NCI-H2081 treated with DMSO at 0.1 percent for 48 hours (cell line): ENCODE measurements at places on chromosomes 3 and 15.

DNA sequence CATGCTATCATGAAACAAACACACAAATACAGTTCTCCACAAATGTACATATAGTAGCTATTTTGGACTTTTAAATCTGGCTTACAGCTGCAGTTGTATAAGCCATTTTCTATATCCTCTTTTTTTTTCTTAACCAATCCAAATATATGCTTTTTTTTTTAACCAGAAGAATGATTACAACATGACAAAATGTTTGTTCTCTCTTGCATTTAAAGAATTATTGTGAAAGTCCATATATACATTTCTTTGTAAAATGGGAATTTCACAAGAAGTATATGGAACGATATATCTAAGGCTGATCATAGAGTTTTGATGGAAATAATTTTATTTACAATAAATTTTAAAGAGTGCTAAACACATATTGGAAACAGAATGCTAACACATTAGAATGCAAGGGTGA lies 95.6 kb downstream of the CD200R1L start:
- DNase-seq: no peak

DNA sequence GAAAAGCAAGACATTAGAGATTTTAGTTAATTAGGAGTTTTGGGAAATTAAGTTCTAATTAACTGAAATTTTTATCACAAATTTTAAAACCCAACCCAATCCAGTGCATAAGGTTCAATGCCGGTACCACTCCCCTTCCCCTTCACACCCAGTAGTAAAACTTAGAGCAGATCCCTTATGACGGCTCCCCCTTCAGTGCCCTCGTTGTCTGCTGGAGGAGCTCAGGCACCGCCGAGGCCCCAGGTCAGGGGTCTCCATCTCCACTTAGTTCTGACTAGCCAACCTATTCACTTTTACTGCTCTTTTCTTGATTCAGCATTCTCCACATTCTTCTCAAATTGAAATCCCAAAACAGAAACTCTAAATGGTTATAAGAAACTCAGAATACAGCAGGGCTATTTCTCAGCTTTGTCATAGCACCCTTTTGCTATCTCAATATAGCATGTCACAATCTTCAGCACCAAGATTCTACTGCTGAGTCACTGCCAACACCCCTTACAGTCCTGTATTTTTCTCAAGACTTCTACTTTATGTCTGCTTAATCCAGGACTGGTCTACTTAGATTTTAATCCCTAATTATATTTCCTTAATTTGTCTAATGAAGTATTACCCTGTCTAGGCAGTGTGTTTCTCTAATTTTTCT lies 39.8 kb downstream of the TUBGCP4 start:
- no peak for DNase-seq

- no peak for DNase-seq
Observed at GRCh38 chr3:196558476-196558875, 9.9 kb downstream of the WDR53 start.

DNA sequence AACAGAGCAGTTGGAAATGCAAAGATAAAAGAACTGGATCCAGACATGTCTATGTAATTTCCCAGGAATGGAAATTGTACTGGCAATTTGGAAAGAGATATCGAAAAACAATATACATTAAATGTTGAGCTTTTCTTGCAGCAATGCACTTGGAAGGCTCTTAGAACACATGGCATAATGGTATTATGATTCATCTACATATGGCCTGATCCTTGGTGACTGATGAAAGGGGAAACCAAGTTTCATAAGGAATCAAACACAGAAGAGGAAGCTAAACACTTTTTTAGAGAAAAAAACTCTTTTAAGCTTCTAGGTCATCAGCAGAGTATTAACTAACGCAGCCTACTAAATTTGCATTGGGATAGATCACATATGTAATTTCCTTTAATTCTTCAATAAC lies 12.4 kb upstream of the GREM1 start:
- no peak for DNase-seq

GRCh38 chr15:61225614-61226013 lies 3.5 kb downstream of the RORA start:
- DNase-seq: no peak

DNA sequence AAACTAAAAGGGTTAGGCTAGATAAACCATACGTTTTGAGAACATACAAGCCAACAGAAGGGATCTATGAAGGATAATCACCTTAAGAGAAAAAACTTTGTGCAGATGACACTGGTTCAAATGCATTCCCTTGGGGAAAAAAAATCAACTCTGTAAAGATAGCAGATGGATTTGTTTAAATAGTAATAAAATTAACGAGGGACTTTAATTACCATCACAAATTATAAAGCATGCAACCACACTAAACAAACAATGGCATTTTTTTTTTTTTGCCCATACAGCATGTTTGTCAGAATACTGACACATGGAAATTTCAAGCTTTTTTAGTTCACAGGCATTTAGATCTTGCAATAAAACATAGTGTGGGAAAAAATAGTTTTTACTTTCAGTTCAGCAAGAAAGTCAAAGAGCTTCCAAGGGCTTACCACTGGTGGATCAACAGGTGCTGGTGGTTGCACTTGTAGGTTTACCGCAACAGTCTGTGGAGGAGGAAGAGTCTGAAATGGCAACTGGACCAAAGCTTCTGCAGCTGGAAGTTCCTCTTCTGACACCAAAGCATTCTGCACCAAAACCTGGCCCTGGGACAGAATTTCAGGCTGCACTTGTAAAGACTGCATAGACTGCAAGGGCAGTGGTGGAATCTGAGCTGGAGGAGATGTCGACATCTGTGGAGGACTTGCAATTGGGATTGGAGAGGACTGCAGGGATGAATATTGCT lies 53.1 kb downstream of the PHC3 start:
- DNase-seq: no peak

DNA sequence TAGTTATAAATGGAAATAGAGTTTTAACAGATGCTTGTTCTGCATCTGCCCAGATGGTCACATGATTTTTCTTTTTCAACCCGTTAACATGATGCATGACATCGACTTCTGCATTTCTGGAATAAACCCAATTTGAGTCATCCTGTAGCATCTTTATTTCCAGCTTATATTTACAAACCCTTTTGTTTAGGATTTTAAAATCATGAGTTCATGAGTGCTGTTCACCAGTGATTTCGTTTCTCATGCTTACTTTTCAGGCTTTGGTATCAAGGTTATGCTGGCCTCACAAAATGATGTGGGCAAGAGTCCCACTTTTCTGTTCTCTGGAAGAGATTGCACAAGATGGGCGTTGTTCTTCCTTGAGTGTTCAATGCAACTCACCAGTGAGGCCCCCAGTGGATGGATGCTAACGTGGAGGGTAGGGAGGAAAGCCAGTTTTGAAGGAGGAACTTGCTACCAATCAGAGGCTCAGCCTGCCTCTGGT lies 5.2 kb downstream of the HRH1 start:
- no peak for DNase-seq

DNA sequence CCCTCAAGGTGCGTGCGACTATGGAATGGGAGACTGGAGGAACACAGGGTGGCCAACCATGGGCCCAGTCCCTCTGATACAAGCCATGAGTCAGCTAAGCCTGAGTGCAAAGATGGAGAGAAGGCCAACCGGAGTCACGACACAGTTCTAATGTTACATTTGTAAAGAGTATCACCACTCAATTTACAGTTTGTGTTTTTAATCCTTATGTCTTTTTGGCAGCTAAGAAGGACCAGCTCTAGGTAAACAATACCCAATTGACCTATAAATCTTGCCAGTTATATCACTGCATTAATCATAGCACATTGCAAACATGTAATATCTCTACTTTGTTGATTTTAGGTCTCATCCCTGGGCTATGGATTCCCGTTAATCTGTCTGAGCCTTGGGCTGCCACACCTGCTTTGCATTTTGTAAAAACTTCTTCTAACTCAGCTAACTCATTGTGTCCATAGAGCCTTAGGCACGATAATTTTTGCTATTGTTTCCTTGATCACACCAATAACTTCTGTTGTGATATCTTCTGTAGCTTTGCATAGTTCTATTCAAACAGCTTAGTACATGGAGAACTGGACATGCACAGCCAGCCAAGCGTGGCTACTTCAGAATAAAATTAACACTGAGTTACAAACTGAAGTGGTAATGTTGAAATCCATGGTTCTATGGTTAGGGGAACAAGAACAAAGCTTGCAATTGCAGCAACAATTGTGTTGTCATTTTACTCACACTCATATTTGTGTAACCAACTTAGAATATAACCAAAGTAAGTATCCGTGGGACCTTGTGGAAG lies 50.3 kb downstream of the LSM3 start:
- no peak for DNase-seq

- no peak for DNase-seq
Observed at GRCh38 chr3:99999536-99999935, 114.8 kb downstream of the FILIP1L start.

GRCh38 chr3:60933824-60934223 lies 317.4 kb downstream of the FHIT start:
- DNase-seq: no peak

DNA sequence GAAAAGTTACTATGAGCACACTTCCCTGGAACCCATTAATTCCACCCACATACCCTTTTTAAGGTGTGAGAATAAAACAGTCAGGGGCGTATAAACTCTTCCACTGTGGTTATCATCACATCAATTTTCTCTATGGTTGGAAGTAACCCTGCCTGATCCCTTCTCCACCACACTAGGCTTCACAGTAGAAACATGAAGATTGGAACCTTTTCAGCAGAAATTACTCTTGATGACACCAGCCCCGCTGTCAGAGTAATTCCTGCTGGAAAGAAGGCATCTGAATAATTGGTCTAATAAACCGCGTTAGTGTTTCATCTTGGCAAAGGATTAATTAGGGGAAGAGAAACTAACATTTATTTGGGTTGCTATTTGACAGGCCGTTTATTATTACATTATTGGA lies 278.4 kb downstream of the MFSD1 start:
- no peak for DNase-seq

- DNase-seq: no peak
Observed at GRCh38 chr3:71392251-71392650, 191.3 kb downstream of the FOXP1 start.

DNA sequence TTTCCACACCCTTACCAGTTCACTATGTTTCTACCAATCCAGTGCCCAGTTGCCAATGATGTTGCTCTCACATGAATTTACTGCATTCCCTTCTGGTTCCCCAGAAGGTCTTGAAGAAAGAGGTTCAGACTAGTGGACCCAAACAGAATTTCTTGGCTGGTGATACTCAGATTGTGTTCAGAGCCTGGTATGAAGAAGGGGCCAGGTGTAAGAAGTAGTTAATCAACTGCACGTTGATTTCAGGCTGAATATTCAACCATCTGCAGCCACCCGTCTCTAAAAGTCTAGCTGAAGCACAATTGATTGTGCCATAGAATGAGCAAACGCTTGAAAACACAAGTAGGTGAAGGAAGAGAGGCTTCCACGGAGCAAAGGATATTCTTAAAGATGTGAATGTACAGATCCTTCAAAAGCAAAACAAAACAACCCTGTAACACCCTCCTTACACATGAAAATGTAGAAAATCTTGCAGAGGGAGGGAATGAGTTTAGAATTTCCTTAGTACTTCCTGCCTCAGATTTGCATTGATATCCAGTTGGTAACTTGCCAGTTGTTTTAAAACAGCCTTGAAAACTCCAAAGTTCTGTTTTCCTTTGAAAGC lies 4.7 kb downstream of the RBMS3 start:
- DNase-seq: no peak

DNA sequence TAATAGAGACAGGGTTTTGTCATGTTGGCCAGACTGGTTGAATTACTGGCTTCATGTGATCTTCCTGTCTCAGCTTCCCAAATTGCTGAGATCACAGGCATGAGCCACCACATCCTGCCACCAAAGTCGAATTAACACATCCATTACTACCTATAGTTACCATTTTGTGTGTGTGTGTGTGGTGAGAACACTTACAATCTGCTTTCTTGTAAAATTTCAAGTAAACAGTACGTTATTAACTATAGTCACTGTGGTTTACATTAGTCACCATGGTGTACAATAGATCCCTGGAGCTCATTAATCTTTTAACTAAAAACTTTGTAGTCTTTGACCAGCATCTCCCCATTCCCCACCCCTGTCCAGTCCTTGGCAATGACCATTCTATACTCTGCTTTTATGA lies 270.0 kb downstream of the NAALADL2 start:
- no peak for DNase-seq

GRCh38 chr15:90481023-90481422 lies 48.7 kb upstream of the CRTC3 start:
- no peak for DNase-seq

DNA sequence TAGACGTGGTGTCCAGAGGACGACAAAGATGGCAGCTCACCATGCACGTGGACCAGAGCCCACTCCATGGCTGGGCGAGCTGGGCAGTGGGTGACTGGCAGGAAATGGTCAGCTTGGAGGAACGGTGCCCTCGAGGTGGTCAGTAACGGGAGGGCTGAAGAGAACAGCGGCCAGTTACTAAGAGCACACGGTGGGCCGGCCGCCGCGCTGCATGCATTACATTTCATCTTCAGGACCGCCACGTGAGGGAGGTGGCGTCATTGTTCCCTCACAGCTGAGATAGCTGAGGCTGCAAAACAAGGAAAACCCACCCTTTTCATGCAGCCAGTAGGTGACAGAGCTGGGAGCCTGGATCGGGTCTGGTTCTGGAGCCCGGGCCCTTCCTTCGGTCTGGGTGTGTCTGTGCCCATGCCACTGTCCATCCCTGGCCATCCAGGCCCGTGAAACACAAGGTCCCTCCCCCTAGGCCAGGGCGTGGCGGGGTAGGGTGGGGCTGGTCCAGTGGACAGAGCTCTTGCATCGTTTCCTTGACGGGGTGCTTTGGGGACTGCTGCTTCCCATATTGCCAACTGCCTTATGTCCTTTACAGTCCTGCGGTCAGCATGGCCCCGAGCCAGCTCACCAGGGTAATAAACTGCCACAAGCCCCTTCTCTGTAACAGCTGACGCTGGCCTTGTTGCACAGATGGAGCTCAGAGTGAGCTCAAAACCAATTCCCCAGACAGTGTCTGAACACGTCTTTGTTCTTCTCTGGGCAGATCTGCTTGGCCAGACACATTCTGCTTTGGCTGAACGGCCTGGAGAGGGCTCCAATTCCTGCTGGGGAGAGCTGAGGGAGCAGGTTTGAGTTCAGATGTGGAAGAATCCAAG lies 51.8 kb downstream of the RGMA start:
- no peak for DNase-seq

DNA sequence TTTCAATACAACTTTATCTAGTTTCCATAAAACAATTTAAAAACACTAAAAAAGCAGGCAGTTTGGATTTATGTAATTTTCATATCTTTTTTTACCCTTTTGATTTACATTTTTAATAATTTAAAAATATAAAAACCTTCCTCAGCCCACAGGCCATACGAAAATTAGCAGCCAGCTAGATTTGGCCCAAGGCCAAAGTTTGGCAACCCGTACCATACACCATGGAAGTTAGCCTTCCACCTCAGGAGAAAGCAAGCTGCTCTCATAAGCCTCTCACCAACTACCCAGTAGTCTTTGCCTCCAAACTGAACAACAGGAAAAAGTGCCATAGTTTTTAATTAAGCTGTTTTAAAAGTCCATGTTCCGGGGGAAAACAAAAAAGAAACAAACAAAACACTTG lies 107.3 kb upstream of the TRIM42 start:
- DNase-seq: no peak
